ENCODE measurements at places on chromosomes 6 and 20. TPM values are rescaled to one million over a fixed set of nuclear protein-coding genes. Genes with fewer than 3 reads are reported as not detected.

DNA sequence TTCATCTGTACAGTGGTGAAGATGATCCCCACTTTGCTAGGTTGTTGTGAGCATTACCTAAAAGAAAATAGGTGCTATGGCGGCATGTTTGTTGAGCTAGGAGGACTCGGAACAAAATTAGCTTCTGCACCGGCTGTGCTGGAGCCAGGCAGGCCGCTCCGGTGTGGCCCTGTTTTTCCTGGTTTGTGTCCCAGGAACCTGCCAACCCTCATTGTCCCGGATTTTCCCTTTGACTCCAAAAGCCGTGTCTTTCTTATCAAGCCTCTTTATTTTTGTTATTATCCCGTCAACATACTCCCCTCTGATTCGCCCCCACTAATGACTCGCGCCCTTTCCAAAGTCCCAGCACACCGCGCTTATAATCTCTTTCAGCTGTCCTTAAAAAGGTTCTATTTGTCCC is 117.0 kb downstream of the MYLK4 start:
- no peak for DNase-seq

- no peak for DNase-seq
Measured at GRCh38 chr6:161135695-161136591, 137.9 kb downstream of the AGPAT4 start.

DNA sequence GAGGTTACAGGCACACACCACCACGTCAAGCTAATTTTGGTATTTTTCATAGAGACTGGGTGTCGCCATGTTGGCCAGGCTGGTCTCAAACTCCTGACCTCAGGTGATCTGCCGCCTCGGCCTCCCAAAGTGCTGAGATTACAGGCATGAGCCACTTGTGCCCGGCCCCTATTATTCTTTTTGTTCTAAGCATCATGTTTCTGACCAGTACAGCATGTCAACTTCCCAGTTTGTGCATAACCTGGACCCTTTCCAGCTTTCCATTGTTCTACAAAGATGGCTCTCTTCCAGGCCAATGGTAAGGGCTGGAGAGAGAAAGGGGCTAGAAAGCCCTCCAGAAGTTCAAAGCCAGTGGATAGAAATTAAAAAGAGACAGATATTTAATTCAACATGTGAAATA is 91.3 kb upstream of the TNFAIP3 start:
- no peak for DNase-seq

Gene SLPI
- not detected for total RNA-seq

DNA sequence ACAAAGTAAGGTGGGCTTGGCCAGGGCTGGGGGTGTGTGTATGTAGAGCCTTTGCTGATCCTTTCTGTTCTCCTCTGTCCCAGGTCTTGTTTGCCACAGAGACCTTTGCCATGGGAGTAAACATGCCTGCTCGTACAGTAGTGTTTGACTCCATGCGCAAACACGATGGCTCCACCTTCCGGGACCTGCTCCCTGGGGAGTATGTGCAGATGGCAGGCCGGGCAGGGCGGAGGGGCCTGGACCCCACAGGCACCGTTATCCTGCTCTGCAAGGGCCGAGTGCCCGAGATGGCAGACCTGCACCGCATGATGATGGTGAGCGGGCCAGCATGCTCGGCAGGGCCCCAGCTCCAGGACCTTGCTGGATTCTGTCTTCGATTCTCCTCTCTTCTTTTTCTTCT is 6.2 kb downstream of the DXO start:
- no peak for DNase-seq

All from astrocyte (in vitro differentiated cells and primary cell).